AG20443 (cell line): ENCODE measurements at places on chromosomes 3 and 15.

GRCh38 chr3:81620849-81621248 lies 140.6 kb downstream of the GBE1 start:
- DNase-seq: no peak

- DNase-seq: no peak
These were observed 33.4 kb downstream of the PLCL2 start for GRCh38 chr3:16917980-16918682.

GRCh38 chr3:48852151-48852550 lies 4.5 kb upstream of the PRKAR2A start:
- DNase-seq: no peak

DNA sequence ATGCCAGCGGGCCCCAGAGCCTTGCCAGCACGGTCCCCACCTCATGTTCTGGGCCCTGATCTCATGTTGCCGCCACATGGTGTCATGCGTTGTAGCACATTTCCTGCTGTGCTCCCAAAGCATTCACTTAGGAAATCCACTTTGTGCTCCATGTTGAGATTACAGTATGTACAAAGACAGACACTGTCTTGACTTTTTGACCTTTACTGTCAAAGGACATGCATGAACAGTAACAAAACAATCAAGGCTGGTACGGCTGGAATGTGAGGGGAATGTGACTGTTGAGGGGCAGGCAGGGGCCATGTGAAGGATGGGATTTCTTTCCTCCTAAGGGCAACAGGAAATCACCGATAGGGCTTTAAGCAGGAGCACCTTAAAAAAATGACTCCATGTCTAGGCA lies 53.3 kb upstream of the RPL32 start:
- no peak for DNase-seq

GRCh38 chr15:88267720-88268119 lies 11.2 kb upstream of the NTRK3 start:
- peak; percentile 21 for DNase-seq

DNA sequence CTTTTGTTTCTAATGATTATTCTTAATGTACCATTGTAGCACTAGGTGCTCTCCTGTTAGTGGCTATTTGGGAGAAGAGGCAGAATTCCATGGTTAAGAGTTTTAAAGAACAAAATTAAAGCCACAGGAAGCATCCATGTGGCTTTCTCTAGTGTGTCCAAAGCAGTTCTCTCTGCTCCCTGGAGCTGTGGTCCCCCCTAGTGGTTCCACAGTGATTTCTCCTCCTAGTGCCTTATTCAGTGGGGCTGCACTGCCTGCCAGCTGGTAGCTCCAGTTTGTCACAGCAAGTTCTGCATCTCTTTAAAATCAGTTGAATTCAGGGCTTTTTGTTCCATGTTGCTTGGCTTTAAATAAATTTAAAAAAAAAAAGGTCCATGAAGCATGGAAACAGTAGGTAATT lies 39.6 kb upstream of the FAM98B start:
- peak; percentile 91 for DNase-seq

- DNase-seq: peak; percentile 51
These were observed 703 bp downstream of the PEAK1 start for GRCh38 chr15:77418966-77419835.

- no peak for DNase-seq
These were observed 55.4 kb downstream of the ATP13A4 start for GRCh38 chr3:193499136-193499770.

- DNase-seq: no peak
These were observed 10.7 kb downstream of the KLF15 start for GRCh38 chr3:126346466-126346865.

DNA sequence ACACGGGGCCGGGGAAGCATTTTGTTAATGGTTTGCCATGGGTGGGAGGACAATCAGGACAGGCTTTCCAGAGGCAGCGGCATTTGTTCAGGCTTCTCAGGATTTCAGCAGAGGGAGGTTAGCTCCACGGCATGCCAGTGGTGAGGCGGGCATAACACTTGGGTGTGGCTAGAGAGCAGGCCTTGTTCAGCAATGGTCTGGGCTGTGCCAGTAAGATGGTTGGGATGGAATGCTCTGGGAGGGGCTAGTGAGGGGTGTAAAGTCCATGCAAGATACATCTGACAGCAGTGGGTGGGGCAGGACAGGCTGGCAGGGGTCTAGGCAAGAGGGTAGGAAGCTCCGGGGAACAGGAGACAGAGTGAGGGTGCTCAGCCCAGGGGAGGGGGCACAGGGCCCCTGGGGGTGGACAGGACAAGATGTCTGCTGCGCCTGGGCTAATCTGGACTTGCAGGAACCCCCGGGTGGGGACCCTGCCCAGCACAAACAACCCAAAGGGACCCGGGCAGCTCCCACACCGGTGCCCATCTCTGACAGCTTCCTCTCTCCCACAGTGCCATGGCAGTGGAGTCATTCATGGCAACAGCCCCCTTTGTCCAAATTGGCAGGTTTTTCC lies 8.4 kb downstream of the TMEM43 start:
- no peak for DNase-seq

- peak; percentile 38 for DNase-seq
These were observed 4.6 kb downstream of the TSC22D2 start for GRCh38 chr3:150412561-150413231.

GRCh38 chr3:177250151-177250550 lies 52.9 kb upstream of the TBL1XR1 start:
- DNase-seq: no peak

- no peak for DNase-seq
These were observed 47.8 kb upstream of the NEO1 start for GRCh38 chr15:73004462-73004861.

GRCh38 chr3:113141543-113141942 lies 69.8 kb upstream of the BOC start:
- no peak for DNase-seq

DNA sequence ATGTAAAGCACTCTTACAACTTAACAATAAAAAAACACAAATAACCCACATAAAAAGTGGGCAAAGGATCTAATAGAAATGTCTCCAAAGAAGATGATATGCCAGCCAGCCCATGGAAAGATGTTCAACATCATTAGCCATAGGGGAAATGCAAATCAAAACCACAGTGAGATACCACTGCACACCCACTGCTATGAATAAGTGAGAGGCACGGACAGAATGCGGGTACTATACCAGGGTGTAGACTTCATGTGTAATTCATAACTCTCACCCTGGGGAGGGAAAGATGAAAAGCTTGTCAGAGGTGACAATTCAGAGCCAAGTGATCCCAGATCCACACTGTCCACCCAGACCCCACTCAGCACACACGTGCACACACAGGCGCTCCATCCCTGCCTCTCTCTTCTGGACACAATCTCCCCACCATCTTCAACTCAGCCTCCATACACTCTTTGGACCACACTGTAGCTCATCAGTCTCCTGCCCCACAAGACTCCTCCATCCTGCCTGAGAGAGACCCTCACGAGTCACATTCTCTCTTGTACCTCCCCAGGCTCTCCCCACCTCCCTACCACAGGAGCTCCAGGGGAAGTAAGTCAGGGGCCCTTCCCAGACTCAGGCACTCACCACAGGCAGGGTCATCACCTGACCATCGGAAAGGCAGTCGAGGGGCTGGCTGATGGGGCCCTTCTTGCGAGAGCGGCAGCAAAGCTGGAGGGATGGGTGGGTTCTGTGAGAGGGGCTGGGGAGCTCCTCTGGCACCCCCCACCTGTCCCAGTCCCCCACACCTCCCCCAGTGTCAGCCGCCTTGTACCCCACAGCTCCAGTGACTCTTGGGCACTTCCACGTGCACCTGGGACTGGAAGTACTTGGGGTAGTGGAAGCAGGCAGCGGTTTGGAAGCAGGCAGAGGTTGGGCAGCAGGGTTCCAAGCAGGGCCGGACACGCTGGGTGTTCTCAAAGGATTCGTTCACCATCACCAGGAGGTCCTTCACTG lies 21.3 kb downstream of the PLA2G4E start:
- DNase-seq: no peak

GRCh38 chr3:102225407-102226132 lies 209.2 kb upstream of the ZPLD1 start:
- DNase-seq: peak; percentile 64

GRCh38 chr3:76361010-76361409 lies 575.7 kb upstream of the ZNF717 start:
- DNase-seq: no peak

DNA sequence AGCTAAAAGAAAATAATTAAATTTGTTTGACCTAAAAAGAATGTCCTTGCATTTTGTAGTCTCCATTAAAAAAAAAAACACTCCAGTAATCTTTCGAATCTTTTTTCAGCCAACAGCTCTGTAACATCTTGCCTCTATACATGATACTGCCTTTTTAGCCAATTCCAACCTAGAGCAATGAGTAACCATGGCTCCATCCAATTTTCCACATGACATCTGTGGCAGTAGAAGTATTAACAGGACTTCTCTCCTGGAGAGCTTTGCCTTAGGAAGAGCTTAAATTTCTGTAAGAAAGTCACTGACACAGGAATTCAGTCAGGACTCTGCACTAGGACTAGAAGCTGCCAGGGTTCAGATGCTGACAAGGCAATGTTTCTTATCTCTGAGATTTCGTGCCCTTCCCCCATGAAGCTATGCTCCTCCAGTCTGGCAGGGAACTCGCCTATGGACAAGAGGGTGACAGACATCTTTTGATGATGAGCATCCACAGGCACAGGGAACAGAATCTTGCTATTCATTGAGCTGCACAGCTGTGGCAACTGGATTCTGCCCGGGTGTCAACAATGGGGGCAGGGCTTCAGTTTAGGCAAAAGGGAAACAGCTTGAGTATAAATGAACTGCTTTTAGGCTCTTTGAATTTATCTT lies 81.8 kb downstream of the ALCAM start:
- DNase-seq: peak; percentile 9

DNA sequence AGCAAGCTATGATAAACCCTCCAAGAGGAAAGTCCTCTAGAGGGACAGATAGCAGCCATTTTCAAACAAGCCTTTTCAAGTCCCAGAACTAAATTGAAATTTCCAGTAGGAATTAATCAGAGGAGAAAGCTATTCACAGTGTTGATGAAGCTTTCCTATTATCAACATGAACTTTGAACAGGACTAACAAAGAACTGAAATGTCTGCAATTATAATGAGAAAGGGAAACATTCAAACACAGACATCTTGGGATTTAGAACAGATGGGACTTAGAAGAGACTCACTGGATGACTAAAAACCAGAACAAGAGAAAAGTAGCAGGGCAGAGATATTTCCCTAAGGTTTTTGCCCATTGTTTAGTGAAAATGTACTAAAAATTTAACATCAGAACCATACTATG lies 622.1 kb upstream of the UBE2E2 start:
- DNase-seq: no peak

GRCh38 chr3:136171097-136171542 lies 25.0 kb downstream of the MSL2 start:
- no peak for DNase-seq

DNA sequence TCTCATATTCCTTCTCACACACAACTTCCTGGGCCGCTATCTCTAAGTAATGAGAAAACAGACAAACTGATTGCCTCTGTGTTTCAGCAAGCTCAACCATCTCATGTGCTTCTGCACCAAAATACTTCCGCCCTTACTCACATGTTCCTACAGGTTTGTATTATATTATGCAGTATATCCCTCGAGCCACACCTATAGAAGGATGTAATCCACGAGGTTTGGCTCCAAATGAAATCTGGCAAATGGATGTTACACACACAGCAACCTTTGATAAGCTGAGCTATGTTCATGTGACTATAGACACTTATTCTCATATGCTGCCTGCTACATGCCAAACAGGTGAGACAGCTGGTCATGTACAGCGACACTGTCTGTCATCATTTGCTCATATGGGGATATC lies 22.6 kb downstream of the CCRL2 start:
- no peak for DNase-seq

DNA sequence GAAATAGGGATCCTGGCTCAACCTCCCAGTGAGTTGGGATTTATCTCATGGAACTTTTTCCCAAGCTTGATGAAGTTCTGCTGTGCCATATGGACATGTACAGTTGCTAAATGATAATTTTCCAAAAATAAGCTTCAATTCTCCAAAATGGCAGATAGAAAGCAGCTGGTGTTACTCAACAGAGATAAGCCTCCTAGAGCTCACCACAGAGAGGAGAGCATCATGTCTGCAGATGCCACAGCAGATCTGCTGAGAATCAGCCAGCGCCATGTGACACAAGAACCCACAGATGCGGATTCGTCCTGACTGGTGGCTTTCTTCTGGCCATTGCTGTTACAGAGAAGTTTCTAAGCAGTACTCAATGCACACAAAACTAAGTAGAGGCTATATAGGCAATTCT lies 50.6 kb downstream of the AGTR1 start:
- no peak for DNase-seq

DNA sequence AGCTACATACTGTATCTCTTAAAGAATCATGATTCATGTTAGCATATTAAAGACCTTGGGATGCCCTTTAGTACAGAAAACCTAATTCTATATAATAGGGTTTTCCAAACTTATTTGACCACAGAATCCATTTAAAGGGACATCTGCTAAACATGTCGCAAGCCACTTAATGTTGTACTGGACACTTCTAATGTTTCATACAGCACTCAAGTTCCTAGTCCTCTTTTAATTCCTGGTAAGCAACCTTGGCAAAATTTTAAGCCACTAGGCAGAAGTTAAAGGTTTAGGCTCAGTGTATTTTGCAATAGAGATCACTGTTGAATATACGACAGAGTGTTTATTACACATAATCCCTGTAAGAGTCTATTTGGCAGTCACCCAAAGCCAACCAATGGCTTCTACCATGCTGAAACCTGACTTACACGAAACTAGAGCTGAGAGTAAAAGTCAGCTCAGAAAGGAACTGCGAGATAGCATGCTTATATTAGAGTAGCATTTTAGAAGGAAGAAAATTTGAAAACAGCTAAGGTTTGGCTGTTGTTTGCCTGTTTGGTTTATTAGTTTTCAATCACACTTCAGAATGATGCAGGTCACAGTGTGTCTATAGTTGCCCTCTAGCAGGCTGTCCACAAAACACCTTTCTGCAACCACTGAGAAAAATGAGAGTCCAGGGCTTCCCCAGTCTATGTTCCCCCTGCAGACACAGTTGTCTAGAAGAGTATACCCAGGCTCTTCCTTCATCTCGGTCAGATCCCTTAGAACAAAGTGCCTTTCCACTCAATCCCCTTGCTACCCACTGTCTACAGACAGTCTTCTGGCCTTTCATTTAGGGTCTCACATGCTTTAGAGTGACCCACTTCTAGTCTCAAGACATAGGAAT lies 104.4 kb downstream of the FMN1 start:
- no peak for DNase-seq

- no peak for DNase-seq
These were observed 449.9 kb upstream of the GOLIM4 start for GRCh38 chr3:168545591-168545990.

GRCh38 chr3:29827756-29828155 lies 546.9 kb downstream of the RBMS3 start:
- peak; percentile 7 for DNase-seq

GRCh38 chr3:36381311-36381956 lies 1.1 kb downstream of the STAC start:
- peak; percentile 13 for DNase-seq

DNA sequence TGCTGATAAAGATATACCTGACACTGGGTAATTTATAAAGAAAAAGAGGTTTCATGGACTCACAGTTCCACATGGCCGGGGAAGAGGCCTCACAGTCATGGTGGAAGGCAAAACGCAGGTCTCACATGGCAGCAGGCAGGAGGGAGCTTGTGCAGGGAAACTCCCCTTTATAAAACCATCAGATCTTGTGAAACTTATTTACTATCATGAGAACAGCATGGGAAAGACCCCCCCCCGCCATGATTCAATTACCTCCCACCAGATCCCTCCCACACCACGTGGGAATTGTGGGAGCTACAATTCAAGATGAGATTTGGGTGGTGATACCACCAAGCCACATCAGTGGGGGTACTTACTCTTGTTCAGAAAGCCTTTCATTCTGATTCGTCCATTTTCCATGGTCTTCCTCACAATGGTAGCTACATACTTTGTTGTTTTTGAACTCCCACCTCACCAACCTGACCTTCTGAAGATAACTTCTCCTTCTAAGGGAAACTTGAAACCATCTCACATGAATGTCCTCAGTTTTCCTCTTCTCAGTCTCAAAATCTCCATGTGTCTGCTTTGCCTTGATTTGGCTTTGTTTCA lies 275.6 kb upstream of the PROK2 start:
- no peak for DNase-seq
